ENCODE measurements at places on chromosomes 6 and 20.

DNA sequence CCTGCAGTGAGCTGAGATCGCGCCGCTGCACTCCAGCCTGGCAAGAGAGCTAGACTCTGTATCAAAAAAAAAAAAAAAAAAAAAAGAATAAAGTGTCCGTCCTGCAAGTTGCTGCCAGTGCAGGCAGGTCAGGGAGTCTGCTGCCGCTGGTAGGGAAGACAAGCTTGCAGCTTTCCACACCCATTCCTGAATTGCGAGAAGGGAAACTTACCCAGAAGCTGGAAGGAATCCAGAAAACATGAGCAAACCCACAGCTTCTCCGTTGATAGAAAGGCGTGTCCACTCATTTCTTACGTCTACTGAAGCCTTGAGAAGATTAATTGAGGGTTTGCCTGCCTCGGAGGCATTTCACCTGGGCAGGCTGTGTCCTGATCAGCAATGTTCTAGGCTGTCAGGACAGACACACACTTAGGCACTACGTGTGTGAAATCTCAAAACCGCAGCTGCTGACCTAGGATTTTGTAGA, 61.6 kb upstream of the DSP start:
- DNase-seq = peak; percentile 15

GRCh38 chr6:169274781-169275180, 21.1 kb upstream of the THBS2 start:
- peak; percentile 66 for DNase-seq

- no peak for DNase-seq
Measured at GRCh38 chr6:93282521-93283031, 136.8 kb downstream of the EPHA7 start.

DNA sequence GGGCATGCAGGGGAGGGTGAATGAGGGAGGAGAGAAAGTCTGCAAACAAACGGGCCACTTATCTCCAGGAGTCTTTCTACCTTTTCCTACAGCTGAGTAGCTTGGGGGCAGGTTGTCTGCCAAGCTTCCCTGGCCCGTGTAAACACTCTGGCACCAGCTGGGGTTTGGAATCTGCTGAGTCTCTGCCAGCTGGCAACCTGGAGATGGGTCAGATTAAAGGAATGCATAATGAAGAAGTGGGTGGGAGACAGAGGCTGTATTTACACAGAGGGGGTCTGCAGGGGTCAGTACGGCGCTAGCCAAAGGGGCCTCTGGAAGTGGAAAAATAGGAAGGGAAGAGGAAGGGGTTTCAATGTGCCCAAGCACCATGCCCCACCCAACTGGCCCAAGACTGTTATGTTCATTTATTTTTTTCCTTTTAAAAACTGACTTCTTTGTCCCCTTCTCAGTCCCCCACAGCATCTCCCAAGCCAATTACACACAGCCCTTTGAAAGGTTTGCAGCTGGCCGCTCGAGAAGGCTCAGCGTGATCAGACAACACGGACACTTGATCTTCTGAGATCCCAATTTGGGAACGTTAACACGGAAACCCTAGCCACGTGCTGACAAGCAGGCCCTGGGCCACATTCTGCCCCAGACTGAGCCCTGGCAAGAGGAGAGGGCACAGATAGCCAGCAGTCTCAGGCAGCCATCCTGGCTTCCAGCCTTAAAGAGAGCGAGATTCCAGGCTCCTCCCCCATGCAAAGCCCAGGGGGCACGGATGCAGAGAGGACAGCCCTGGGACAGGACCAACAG, 25.2 kb downstream of the TRAM2 start:
- DNase-seq = peak; percentile 88

- peak; percentile 6 for DNase-seq
Measured at GRCh38 chr6:135006386-135006914, 48.2 kb downstream of the HBS1L start.

GRCh38 chr20:32333988-32334885, 23.9 kb upstream of the ASXL1 start:
- no peak for DNase-seq

GRCh38 chr20:62685781-62686555, 22.7 kb upstream of the NTSR1 start:
- DNase-seq = no peak

GRCh38 chr6:22754061-22754460, 184.7 kb downstream of the HDGFL1 start:
- DNase-seq = peak; percentile 37

- DNase-seq = peak; percentile 98
Measured at GRCh38 chr6:163745536-163746400, 331.2 kb downstream of the QKI start.

GRCh38 chr6:167666571-167667203, 160.0 kb upstream of the AFDN start:
- no peak for DNase-seq

GRCh38 chr6:148250975-148251685, 91.5 kb upstream of the SASH1 start:
- peak; percentile 75 for DNase-seq

- DNase-seq = peak; percentile 57
Measured at GRCh38 chr6:147106759-147107401, 97.3 kb upstream of the STXBP5 start.

DNA sequence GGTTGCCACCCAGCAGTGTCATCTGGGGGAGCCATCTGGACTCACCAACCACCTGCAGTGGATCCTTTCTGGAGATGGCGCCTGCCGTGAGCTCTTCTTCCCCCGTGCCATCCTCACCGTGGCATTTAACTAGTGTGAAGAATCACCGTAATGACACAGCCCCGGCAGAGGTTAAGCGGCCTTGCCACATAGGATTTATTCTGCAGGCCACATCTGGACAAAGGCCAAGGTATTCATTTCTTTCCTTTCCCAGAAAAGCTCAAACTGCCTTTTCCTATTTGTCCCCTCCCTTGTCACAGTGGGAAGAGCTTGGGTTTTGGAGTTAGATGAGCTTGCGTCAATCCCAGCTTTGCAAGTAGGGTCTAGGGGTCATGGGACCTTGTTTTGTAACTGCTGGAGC, 88.4 kb downstream of the PXDC1 start:
- no peak for DNase-seq

DNA sequence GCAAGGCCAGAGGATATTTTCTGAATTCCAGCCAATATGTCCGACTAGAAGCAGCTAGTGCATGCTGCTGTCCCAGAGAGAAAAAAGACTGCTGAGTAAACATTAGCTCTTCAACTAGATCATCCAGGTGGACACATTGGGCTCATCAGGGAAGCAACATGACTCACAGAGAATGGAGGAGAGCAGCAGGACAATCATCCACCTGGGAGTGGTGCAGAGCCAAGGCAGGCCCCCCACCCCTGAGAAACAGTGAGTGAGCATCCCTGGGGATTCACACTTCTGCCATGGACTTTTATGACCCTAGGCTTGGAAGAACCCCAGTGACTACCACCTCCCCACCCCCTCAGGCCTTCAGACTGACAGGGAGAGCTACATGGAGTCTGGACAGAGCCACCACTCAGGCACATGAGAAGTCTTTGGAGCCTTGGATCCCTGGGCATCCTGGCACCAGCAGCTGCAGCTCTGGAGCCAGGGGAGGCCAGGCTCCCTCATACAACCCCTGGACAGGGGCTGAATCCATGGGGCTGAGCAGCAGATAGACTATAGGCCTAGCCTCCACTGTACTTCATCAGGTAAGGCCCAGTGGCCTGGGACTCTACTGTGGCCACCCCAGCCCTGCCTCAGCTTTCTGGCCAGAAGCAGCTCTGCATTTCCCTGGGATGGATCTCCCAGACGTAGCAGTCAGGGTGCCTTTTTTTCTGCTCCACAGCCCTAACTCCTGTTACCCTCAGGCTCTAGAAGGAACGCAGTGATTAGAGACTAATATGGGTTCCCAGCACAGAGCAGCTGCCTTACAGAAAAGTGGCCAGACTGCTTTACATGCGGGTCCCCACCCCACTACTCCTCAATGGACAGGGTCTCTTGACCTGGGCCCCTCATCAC, 82.9 kb upstream of the RNF217 start:
- DNase-seq = no peak

GRCh38 chr6:129871221-129871620, 10.1 kb upstream of the TMEM244 start:
- DNase-seq = no peak

GRCh38 chr6:73409395-73409794, 14.8 kb downstream of the DDX43 start:
- no peak for DNase-seq

DNA sequence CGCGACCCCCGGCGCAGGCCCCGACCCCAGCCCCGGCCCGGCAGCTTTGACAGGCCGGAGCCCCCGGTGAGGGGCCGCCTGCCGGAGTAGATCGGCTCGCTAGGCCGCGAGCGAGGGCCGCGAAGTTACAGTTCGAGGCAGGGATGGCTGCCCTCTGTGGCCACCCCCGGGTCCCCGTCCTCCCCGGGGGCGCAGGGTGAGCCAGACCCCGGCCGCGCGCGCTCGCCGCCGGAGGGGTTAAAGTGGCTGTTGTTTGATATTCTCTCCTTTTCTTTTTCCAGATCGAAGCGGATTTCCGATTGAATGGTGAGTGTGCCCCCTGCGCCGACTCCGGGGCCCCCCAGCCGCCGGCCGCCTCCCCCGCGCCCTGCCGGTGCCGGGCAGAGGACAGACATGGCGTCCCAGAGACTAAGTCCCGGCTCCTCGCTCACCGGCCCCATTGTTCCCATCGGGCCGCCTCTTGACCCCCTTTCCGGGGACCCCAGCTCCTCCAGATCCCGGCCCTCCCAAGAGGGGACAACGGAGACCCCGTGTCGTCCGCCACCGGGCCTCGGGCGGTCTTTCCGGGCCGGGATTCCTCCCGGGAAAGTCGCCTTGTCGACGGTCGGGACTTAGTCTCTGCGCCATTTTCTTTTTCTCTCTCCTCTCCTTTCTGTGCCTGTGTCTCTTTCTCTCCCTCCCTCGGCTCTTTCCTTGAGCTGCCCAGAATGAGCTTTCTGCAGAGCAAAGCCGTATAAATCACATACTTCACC, 704 bp downstream of the TOP1 start:
- peak; percentile 50 for DNase-seq

DNA sequence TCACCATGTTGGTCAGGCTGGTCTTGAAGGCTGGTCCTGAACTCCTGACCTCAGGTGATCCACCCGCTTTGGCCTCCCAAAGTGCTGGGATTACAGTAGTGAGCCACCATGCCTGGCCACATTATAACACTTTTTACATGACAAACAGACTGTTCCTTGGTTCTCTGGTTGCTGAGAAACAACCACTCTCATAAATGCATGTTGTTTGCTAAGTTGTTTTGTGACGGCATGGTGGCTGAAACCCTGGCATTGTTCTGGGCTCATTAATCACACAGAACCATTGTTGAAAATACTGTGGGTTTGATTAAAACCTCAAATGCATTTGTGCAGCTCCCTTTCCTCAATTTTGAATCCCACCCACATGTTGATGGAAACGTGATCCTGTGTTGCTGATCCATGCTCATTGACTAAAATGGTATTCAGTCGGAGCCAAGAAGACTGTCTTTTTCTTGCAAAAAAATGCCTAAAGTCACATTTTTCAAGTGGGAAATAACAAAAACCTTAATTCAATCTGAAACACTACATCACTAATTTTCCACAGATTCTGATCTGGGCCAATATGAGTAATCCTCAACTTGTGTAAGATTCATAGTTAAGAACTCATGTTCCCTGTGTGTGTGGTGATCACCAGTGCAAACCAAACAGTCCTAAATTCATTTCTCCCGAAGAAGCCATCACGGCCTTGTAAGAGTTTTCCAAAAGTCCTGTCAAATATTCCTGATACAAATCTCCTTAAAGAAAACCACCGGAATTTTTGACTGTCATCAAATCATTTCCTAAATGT, 132.8 kb downstream of the FNDC1 start:
- DNase-seq = no peak

GRCh38 chr6:56807989-56808337, 146.9 kb upstream of the BEND6 start:
- DNase-seq = no peak

GRCh38 chr20:8858181-8858787, 210.6 kb upstream of the PLCB4 start:
- peak; percentile 28 for DNase-seq

- no peak for DNase-seq
Measured at GRCh38 chr6:33782561-33782960, 6.4 kb downstream of the LEMD2 start.

DNA sequence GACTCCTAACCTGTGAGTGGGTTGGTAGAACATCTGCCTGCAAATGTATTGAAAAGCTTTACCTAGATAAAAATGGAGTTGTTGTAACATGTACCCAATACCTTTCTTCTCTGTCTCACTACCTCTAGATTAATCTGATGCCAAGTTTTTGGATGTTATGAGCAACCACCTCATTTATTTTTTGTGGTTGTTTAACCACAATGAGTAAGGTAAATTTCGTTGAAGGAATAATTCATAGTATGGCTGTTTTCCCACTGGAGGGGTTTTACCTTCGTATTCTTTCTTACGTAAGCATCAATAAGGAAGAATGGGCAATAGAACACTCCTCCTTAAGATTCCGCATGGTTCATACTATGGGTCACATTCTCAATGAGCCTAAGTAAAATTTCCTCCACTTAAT, 165.4 kb downstream of the CDH26 start:
- no peak for DNase-seq

- peak; percentile 81 for DNase-seq
Measured at GRCh38 chr20:17557675-17558006, 12.2 kb upstream of the DSTN start.

Data from EH (cell line).